ENCODE measurements at places on chromosomes 1 and 21. TPM values are rescaled to one million over a fixed set of nuclear protein-coding genes. Genes with fewer than 3 reads are reported as not detected.

The GUCA2A gene
- not detected for polyA plus RNA-seq

GRCh38 chr1:171379846-171380245, 65.9 kb downstream of the FMO4 start:
- no peaks in the 10 kb centered on the region for H3K27me3 ChIP-seq
- no peak for DNase-seq
- H3K27ac ChIP-seq, result no peak overlapping the region
- no peaks in the 10 kb centered on the region for H3K36me3 ChIP-seq

DNA sequence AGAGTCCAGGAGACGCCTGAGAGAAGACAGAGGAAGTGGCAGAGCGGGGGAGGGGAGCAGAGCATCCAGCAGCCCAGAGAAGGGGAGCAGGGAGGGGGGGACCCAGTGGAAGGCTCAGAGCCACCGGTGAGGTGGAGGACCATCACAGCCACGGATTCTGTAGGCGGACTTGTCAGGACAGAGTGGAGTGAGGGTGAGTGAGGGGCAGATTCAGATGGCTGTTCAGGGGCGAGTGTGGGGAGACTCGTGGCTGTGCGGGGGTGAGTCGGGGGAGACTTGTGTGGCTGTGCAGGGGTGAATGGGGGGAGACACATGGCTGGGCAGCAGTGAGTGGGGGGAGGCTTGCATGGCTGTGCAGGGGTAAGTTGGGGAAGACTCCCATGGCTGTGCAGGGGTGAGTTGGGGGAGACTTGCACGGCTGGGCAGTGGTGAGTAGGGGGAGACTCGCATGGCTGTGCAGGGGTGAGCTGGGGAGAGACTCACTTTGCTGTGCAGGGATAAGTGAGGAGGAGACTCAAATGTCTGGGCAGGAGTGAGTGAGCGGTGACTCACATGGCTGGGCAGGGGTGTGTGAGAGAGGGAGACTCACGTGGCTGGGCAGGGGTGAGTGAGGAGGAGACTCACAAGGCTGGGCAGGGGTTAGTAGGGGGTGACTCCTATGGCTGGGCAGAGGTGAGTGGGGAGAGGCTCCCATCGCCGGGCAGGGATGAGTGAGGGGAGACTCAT, 56.8 kb upstream of the ABCG1 start:
- H3K4me3 ChIP-seq, result no peak overlapping the region
- H3K36me3 ChIP-seq, result no peaks in the 10 kb centered on the region
- H3K27me3 ChIP-seq, result no peaks in the 10 kb centered on the region
- H3K4me1 ChIP-seq, result peaks cover 5% of the 10 kb centered on the region

The YRDC gene
- 20.2 TPM for polyA plus RNA-seq

The S100A10 gene
- 677 TPM for polyA plus RNA-seq

DNA sequence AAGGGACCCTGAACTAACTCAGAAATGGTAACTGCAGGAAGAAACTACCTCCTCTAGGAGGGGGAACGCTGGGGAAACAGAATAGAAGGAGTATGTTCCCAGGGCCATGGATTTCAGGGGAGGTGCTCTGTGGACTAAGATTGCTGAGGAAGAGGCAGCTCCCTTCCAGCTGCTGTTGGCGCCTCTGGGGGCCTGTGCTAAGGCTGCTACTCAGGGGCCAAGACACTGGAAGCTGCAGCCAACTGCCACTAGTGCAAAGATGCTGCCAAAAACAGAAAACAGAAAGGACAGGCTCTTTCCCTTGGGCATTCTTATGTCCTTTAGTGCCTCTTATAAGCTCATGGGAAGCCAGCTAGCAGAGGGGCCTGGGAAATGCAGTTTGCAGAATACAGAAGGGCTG, 58.0 kb upstream of the SGIP1 start:
- no peaks in the 10 kb centered on the region for H3K4me1 ChIP-seq
- H3K27me3 ChIP-seq, result no peaks in the 10 kb centered on the region
- DNase-seq, result peak; percentile 31
- H3K27ac ChIP-seq, result no peak overlapping the region

DNA sequence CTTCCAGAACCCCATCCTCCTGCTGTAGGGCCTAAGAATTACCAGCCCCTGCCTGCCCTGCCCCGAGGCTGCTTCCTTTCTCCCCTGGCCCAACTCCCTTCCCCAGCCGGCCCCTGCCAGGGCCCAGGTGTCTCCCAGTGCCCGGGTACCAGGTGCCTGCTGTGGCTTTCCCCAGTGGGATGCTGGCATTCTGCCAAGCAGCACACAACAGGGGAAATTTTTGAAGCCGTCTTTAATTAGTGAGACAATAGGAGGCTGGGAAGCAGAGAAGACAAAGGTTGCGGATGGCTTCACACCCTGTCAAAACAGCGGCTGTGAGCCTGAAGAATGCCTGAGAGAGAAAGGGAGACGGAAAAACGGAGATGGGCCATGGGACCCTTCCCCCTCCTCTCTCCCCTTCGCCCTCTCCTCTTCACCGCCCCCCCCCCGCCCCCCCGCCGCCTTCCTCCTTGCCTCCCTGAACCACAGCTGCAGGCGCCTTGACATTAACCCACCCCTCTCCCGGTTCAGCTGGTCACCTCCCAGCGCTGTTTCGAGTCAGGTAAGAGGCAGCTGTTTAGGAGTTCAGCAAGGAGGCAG, 33.6 kb downstream of the LRRN2 start:
- peaks cover 12% of the 10 kb centered on the region for H3K27me3 ChIP-seq
- no peaks in the 10 kb centered on the region for H3K36me3 ChIP-seq
- DNase-seq, result peak; percentile 70
- H3K4me3 ChIP-seq, result peak overlapping the region; percentile 29

DNA sequence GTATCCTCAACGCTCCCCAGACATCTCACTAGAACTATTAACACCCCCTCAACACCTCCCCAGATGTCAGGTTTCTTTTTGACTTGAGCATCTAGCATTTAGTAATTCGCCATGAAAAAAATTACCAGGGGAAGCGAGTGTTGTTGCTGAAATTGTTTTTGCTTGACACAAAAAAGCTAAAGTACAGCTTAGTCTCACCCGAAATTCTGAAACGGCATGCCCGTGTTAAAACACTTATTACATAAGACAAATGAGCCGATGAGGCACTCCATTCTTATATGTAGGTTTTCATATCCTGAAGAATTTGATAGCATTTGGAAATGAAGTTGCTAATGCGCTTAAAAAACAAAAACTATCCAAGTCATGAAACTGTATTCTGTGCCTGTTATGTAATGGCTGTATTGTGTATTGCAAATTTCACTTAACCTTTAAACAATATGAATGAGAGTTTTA, 1.3 kb upstream of the NRIP1 start:
- H3K27ac ChIP-seq, result no peak overlapping the region
- H3K27me3 ChIP-seq, result peaks cover 34% of the 10 kb centered on the region
- no peaks in the 10 kb centered on the region for H3K36me3 ChIP-seq
- H3K4me3 ChIP-seq, result peak overlapping the region; percentile 73
- H3K4me1 ChIP-seq, result peaks cover 28% of the 10 kb centered on the region

The ADAM30 gene
- not detected for polyA plus RNA-seq

- DNase-seq, result no peak
- no peaks in the 10 kb centered on the region for H3K4me1 ChIP-seq
- H3K27ac ChIP-seq, result no peak overlapping the region
- no peaks in the 10 kb centered on the region for H3K36me3 ChIP-seq
- no peak overlapping the region for H3K4me3 ChIP-seq
- H3K27me3 ChIP-seq, result no peaks in the 10 kb centered on the region
These were observed 175.4 kb downstream of the TRABD2B start for GRCh38 chr1:47821760-47822159.

DNA sequence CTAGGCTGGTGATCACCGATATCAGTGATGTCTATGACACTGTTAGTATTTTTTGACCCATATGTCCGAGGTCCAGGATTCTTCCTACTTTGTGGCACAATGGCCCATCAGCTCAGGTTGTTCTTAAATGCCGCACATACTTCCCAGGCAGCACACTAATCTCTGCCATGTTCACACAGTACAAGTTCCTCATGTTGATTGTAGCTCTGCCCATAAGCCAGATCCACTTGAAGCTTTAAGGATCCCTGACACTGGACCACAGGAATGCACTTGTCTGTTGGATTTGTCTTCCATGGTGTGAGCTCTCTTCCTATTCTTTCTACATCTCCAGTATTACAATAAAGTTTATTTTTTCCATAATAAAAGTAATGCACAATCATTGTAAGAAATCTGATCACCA, 69.5 kb downstream of the DDX20 start:
- DNase-seq, result no peak
- H3K27ac ChIP-seq, result no peak overlapping the region
- no peak overlapping the region for H3K4me3 ChIP-seq
- H3K4me1 ChIP-seq, result no peaks in the 10 kb centered on the region
- H3K27me3 ChIP-seq, result no peaks in the 10 kb centered on the region
- no peaks in the 10 kb centered on the region for H3K36me3 ChIP-seq
